Neural progenitor cell (in vitro differentiated cells): ENCODE measurements at places on chromosomes 1 and 21. TPM values are rescaled to one million over a fixed set of nuclear protein-coding genes. Genes with fewer than 3 reads are reported as not detected.

Gene PPIAL4G
- total RNA-seq, result 0.03 and 0.09 TPM in 2 replicates

Gene LEFTY1
- total RNA-seq, result not detected in 2 replicates

Gene LIPI
- total RNA-seq, result not detected in 2 replicates

Gene SLC35F3
- total RNA-seq, result 0.79 and 1.5 TPM in 2 replicates

Gene TNFRSF9
- not detected in 2 replicates for total RNA-seq

Gene ZFP69
- 6.0 and 8.9 TPM in 2 replicates for total RNA-seq

Gene LRRC71
- total RNA-seq, result not detected in 2 replicates

Gene LRRC38
- total RNA-seq, result not detected in 2 replicates

Gene TMEM240
- 8.0 and 13.3 TPM in 2 replicates for total RNA-seq

Gene TBX19
- 1.3 and 3.1 TPM in 2 replicates for total RNA-seq

Gene OR2T33
- total RNA-seq, result not detected in 2 replicates
